ENCODE measurements at places on chromosomes 3 and 15.
A peak's percentile ranks its signal among the peaks of the same experiment; 100 is the strongest.

- DNase-seq = no peak
Observed at GRCh38 chr15:95561463-95561862, 769.0 kb upstream of the NR2F2 start.

GRCh38 chr3:52076896-52077780, 20.8 kb upstream of the DUSP7 start:
- no peak for DNase-seq

DNA sequence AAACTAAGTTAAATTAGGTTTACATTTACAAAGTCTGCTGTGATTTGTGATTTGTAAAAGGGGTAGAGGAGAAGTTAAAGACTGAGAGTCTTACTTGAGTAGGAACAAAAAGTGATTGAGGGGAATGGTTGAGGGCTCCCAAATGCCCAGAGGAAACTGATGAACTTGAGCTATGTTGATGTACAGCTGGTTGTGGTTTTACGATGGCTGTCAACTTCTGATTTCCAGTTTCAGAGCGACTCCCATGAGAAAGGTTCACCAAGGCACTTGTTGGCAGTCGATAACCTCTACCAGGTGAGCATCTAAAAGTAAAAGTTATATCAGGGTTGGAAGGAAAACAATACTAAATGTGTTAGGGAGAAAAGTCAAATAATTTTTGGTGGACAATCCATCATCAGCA, 91.0 kb downstream of the XRN1 start:
- DNase-seq = no peak

DNA sequence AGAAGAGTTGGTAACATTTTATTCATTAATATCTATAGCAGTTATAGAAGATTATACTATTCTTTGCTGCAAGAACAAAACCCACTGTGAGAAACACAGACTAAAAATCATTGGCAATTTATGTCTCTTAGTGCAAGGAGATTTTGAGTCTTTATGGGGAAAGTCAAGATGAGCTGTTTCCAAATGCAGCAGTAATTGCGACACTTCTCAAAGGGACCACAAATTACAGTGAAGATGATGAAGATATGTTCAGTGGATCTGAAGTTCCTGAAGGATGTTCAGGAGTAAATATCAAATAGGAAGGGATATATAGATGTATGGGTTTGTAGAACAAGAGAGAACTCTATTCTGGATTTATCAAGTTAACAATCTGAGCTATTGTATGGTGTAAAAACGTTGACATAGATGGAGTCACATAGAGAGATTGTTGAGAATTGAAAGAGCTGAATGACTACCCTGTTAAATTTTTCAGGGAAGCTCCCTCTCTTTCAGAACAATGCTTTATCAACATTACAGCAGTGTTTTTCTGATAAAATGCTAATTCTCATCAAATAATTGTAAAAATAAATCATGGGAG, 71.8 kb downstream of the DTWD1 start:
- DNase-seq = no peak

DNA sequence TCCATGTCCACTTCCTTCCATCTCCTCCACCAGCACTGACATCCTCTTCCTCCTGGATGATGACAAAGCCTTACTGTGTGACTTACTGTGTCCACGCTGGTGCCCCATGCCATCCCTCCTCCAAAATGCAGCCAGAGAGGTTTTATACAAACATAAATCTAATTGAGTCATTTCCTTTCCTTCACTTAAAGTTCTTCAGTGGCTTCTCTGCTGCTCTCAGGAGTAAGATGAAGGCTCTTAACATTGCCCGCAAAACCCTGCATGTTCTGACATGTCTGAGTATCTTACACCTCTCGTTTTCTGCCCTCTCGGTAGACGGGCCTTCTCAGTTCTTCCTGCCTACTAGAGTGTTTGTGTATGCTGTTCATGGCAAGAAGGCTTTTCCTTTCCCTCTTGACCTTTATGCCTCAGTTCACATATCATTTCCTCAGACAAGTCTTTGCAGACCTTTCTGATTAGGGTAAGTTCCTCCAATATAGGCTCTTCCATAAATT, 175.5 kb downstream of the CFAP20DC start:
- no peak for DNase-seq

- no peak for DNase-seq
Observed at GRCh38 chr3:107209302-107209990, 167.8 kb upstream of the CCDC54 start.

DNA sequence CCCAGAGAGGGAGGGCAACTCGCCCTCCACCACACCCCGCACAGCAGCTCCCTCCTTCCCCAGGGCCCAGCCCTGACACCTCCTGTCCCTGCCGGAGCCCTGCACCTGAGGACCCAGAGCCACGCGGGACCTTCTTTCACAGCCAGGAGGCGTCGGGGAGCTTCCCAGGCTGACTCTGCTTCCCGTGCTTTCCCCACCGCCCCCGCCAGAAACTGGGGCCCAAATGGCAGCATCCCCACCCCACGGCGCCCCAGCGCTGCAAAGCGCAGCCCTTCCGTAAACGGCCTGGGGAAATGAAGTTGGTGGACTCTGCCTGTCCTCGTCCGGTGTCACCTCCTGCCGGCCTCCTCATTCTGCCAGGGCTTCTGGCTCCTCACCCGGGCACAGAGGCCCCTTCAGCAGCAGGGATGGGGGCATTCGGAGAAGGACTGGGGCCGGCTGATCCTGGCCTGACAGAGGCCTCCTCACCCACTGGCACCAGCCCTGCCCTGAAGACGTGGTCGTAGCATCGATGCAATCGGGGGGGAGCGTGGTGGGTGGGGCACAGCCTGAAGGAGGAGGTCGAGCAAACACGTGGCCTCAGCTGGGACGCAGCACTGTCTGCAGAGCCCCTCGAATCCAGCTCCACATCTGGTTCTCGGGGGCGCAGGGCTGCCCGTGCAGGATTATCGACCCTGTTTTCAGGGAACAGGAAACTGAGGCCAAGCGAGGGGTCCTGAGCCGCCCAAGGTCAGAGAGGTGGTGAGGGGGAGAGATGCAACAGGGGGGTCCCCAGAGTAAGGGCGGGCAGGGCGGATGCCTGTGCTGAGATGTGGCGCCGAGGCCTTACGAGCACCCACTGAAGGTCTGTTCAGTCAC, 235.4 kb downstream of the XXYLT1 start:
- no peak for DNase-seq

DNA sequence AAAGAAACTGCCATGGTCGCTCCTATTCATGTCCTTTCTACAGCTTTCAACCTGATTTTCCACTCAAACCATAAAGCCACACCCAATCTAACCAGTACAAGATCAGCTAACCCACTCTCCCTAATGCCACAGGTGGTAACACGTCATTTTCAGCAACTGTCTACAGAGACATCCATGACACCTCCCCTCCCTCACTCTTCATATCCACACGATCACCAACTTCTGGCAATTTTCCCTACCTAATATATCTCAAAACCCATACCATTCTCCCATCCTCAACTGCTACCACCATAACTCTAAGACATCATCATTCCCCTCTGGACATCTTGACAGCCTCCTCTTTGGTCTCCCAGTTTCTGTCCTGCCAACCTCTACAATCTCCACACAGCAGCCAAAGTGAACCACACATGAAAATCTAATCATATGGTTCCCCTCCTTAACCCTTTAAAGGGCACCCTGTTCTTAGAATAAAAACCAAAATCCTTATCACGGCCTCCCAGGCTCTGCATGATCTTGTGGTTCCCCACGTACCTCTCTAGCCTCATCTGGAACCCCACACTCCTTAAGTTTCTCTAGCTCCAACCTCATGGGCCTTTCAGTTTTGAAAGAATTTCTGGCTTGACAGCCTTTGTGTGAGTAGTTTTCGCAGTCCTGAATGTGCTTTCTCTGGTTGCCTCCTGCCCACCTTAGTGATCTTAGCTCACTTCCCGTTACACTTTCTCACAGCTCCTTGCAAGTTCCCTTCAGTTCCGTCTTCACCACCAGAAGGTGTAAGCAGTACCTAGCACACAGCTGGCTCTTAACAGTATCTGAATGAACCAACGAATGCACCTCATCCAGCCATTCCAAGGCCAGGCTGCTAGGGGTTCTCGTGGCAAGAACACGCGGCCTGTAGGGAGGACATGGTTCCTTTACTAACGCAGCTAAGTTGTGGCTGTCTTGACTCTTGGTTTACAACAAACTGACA, 33.4 kb downstream of the SPINK8 start:
- no peak for DNase-seq

GRCh38 chr3:8743021-8743601, 9.5 kb downstream of the CAV3 start:
- DNase-seq = no peak

- peak; percentile 26 for DNase-seq
Observed at GRCh38 chr3:78872195-78872594, 895.6 kb downstream of the ROBO1 start.

DNA sequence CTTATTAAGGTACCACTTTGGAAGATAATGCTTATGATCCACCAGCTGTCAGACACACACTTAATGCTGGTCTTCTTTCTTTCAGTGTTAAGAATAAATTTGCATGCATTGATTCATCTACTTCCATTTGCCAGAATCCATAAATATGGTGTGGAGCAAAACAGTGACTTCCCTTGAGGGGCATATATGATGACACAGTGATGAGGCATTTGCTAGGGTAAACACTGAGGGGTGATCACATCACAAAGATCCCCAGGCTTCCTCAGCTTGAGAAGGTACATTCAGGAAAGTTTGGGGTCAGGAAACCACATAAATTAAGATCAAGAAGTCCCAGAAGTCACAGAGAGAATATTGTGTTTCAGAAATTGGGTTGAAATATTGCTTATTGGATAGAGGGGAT, 9.9 kb upstream of the ZBED2 start:
- DNase-seq = no peak

- no peak for DNase-seq
Observed at GRCh38 chr3:184430940-184431339, 51.1 kb downstream of the CHRD start.

DNA sequence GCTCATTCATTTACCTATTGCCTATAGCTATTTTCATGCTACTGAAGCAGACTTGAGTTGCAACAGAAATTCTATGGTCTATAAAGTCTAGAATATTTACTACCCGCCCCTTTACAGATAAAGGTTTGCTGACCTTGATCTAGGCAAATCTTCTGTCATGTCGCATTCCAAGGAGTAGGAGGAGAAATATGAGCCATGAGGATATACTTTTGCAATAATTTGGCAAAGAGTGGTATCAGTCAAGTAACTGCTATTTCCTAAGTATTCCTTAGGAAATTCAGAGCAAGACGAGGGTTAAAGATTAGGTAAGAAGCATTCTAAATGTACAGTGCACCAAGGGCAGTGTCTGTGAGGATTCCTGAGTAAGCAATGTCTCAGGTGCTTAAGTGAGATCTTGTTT, 121.0 kb upstream of the NUDT16 start:
- DNase-seq = no peak

DNA sequence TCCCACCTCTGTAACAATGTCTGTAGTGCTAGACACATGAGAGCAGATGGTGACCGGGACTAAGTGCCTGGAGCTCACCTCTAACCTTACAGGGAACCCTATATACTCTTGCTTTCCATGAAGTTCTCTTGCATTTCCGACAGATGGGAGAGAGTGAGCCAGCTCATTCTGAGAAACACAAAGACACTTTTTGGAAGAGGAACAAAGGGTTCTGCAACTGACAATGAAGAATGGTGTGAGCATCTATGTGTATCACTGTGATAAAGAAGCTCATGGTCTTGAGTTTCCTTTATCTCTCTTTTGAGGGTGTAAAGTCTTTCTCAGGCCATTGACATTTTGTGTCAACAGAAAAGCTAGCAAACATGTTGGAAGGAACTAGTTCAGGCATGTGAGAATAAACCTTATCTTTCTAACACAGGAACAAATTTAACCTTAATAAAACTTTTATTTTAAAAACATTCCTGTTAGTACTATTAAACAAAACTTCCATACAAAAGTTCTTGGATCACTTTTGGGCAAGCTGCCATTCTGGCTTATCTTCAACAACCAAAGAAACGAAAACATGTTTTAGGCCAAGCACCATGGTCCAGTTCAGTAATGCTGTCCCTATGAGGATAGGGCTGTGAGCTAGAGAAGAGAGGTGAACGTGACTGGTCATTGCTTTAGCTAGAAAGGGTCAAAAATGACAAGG, 142.7 kb downstream of the THRB start:
- DNase-seq = no peak

DNA sequence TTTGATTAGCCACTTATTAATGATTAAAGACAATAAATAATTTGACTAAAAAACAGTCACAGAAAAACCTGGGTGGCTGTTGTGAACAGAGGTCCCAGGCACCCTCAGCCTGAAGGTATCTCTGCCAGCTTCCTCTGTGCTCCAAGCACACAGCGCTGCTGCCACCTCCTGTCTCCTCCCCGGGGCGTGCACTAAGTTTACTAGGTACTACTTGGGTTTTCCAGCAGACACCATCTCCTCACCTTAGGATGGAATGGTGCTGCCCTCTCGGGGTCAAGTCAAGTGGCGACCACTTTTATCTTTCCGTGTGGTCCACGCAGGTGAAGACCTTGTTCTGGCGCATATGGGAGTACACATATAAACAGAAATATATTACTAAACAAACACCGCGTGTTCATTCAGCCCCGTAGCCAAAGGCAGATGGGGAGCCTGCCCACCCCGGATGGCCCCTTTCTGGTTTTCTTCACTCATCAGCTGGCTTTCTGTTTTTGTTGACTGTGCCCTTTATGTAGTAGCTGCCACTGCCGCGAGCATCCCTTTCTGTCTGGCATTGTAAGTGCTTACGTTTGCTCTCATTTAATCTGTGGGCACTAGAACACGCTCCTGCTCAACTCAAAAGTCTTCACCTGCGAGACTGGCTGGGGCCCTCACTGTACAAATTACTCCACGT, 128.0 kb downstream of the LRIG1 start:
- DNase-seq = no peak

DNA sequence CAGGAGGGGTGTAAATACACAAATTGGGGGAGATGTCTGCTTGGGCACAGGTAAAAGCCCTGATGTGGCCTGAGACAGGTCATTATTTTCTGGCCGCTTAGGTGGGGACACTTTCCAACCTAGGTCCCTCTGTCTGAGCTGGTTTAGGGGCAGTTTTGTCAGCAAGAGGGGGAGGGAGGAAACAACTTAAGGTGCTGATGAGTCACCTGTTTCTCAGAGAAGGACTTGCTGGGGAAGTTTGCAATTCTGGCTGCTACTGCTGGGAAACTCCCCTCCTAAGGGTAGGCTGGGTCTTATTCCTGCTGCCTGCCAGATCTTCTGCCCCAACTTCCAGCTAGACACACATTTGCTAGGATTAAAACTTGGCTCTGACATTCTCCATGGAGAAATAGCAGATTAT, 4.8 kb upstream of the RHOV start:
- DNase-seq = peak; percentile 65

GRCh38 chr15:79849789-79850188, 47.0 kb downstream of the MTHFS start:
- DNase-seq = no peak

- no peak for DNase-seq
Observed at GRCh38 chr15:40092256-40092978, 16.3 kb downstream of the BMF start.

DNA sequence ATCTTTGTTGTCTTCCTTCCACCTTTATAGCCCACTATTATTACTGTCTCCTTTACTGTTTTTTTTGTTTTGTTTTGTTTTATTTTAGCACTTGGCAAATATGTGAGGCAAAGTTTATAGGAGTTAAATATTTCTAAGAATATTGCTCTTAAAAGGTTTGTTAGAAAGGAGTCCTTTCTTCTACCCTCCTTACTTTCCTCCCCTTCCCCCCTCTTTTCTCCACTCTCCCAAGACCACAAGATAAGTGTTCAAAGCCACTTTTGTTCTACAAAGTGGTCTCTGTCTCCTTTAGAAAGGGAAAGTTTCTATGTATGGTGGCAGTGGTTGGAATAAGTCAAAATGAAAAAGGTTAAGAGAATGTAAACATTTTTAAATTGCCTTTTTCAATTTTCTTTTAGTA, 130.7 kb upstream of the TSC22D2 start:
- no peak for DNase-seq

Data from epithelial cell of proximal tubule (primary cell).